Cortex of kidney (tissue), 1 donor: ENCODE measurements at places on chromosomes 12 and 14.

DNA sequence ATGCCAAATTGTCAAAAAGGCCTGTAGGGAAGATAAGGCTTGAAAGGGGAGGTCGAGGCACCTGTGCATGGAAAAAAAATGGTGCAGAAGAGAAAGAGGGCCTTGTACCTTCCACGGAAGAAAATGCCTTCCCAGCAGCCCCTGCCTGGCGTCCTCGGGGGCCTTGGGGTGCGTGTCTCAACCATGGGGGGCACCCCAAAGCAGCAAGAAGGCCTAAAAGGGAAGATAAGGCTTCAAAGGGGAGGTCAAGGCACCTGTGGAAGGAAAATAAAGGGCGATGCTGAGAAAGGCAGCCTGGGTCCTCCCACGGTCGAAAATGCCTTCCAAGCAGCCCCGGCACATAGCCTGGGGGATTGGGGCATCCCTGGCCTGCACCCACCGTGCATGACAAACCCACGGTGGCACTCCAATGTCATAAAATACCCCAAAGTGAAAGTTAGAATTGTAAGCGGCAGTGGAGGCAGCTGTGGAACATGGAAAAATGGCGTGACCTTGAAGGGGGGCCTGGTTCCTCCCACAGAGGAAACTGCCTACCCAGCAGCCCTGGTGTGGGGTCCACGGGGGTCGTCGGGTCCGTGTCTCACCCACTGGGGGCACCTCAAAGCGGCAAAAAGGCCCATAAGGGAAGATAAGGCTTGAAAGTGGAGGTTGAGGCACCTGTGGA, 275.0 kb downstream of the ALG10 start:
- no peak for DNase-seq

- no peak for DNase-seq
These were observed 225.5 kb downstream of the CCDC91 start for GRCh38 chr12:28415755-28416154.

DNA sequence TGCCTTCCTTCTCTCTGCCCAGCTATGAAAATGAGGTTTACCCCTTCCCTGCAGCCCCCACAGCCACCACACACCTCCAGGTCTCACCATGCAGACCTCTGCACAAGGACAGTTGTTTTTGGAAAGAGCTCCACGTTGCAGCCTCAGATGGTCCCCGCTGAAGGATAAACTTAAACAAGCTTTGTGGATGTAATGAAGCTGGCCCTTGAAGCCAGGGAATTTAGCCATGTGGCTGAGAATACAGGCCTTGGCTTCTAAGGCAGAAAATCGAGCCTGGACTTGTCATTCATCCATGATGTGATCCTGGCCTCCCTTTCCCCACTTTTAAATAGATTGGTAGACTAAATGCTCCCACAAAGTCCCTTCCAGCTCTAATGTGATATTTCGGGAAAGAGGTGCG, 79.4 kb downstream of the TBX3 start:
- DNase-seq: no peak

DNA sequence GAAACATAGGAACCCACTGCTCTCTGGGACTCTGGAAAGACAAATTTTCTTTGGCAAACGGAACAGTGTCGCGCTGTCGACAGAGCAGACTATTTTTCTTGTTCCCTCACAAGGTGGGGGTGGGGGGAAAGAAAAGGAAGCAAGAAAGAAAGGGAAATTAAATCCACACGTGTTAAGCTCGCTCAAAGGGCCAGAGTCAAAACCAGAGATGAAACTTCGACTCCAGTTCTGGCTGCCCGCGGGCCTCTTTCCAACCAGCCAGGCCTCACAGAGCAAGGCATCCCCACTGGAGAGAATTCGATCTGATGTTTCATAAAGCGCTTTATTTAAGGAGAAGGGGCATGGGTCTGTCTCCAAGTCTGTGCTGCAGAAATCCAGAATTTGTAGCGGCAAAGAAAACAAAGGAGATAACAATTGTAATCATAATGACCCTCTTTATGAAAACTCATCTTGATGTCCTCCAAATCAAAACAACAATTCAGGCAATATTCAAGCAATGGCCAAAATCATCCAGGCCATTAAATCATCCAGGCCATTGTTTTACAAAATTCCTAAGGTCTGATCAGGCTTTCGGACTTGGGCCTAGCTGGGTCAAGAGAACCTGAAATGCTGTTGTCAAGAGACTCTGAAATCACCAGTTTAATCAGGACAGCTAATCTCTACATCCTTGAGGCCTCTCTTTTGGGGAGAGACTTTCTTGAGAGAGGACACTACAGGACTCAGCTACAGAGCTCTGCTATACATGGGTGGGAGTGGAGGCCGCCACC, 5.3 kb upstream of the TBX5 start:
- no peak for DNase-seq

GRCh38 chr14:62431496-62431895, 613.8 kb downstream of the KCNH5 start:
- no peak for DNase-seq

DNA sequence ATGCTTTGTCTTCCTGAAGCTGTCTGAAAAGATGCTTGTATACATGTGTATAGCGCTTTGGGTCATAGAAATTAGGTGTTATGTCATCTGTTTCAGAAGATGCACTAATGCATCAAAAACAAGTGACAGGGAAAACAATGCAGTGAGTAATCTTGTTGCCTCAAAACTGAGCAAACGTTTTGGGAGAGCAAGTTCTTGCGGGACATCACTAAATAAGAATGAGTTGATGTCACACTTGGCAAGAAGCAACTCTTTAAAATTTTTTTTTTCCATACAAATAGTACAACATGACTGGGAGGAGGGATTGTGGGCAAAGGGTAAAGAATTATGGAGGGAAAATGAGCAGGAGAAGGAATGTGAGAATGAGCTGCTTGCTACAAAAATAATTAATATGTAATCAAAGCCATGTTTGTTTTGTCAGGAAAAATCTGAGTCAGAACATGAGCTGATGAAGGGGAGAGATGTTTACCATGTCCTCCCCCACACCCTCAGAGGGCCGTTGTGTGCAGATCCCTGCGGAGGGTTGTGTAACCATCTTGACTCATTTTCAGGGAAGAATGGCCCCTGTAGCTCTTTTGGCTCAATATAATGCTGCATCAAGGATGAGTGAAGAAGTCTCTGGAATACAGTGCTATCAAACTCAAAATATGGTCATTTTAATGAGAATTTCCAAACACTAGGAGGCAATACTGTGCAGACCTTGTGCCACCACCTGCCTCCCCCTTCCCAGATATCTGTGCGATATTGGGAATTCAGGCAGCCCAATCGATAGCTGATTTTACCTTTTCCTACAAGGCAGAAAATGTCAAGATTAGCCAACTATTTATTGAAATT, 41.4 kb downstream of the BORCS5 start:
- DNase-seq: no peak

DNA sequence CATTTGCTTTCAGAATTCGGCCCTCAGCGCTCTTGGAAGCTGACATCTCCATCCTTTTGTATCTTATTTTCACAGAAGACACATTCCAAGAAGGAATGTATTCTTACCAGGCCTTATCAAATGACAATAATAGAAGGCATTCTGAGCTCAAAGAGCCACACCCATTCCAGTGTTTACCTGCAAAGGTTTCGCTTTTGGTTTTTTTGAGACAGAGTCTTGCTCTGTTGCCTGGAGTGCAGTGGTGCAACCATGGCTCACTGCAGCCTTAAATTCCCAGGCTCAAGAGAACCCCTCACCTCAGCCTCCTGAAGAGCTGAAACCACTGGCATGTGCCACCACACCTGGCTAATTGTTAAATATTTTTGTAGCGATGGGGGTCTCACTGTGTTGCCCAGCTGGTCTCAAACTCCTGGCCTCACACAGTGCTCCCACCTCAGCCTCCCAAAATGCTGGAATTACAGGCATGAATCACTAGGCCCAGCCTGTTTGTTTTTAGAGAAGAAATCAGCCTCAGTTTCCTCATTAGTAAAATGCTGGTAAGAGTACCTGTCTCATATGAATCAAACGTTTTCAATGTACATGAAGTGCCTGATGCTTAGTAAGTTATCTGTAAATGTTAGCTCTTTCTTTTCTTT, 69.2 kb downstream of the SLC6A12 start:
- DNase-seq: no peak

DNA sequence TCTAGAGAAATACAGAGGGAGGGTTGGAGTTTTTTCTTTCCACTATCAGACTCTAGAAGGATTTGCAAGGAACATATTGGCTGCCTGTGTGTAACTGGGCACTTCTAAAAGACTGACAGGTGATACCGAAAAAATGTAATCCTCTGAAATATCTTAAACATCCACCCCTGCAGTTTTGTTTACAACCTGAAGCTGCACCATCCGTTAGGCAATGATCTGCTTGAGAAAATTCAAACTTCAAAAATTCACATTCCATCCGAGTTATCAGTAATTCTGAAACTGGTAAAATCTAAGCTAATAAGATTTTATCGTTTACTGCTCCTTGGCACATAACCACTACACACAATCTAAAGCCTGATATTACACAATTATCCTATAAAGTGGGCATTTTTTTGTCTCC, 528.6 kb downstream of the FUT8 start:
- no peak for DNase-seq

DNA sequence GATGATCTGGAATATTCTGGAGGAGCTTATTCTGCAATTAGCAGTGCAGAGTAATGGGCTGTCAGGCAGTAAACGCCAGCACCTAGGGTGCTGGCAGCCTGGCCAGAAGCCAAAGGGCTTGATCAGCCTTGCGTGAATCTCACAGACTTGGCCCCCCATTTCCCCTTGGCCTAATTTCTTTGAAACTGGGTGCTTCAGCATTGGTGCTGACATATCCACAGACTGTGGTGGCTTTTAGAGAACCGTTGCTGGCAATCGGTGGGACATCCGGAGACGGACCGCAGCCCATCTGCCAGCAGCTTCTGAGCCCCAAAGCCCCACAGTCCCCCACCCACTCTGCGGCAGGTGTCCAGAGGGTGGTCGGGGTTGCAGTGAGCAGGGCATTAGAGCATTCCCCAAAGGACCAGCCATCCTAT, 157.1 kb downstream of the CALM1 start:
- no peak for DNase-seq

GRCh38 chr12:112964067-112964670, 14.2 kb upstream of the OAS2 start:
- no peak for DNase-seq

DNA sequence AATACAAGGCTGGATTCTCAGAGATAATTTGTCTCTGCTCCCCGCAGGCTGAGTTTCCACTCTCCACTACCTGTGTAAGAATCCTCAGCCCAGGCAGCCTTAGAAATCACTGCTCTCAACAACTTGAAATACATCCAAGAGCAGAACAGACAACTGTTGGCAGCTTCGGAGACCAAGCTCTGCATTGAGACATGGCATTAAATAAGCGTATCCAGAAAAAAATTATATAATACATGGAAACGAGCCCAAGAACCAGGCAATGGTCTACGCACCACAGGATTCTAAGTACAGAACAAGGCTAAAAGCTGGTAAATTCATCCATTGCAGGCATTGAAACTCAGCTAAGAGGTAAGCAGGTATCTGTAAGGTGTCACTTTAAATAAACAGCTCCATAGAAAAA, 165.5 kb upstream of the DIO3 start:
- DNase-seq: no peak

DNA sequence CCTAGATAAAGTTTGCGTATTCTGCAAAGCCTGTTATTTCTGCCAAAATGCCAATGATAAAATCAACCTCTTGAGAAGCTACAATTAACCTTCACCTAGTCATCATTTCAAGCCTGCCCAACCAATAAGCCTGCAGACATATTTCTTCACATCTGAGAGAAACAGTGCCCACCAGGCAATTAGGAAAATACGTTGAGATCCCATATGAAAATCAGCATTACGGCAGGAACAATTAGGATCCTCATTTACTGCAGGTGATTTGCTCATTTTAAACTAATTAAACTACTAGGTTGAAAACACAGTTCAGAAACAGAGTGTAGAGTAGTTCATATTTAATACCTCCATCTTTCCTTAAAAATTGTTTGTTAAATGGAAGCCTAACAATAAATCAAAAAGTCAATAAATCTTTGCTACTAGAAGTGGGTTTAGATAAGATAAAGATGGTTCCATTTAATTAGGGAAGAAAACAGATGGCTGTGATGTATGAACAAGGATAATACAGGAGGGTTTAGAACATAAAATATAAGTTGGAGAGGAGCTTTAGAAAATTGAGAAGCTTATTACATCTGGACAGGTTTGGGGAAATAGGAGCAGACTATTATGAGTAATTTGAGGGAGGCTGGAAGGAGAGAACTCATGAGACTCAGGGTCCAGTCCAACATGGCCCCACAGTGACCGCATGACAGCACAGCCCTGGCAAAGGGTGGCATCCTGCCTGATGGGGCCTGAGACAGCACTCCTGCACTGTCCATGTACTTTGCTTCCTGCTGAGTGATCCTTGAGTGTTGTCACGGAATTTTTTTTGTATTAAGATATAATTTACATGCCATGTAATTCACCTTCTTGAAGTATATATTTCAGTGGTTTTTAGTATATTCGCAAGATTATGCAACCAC, 26.9 kb upstream of the PYGL start:
- no peak for DNase-seq

- DNase-seq: no peak
These were observed 10.3 kb upstream of the KCNA1 start for GRCh38 chr12:4899364-4899763.

- no peak for DNase-seq
These were observed 10.3 kb downstream of the TGFB3 start for GRCh38 chr14:75971509-75971908.

DNA sequence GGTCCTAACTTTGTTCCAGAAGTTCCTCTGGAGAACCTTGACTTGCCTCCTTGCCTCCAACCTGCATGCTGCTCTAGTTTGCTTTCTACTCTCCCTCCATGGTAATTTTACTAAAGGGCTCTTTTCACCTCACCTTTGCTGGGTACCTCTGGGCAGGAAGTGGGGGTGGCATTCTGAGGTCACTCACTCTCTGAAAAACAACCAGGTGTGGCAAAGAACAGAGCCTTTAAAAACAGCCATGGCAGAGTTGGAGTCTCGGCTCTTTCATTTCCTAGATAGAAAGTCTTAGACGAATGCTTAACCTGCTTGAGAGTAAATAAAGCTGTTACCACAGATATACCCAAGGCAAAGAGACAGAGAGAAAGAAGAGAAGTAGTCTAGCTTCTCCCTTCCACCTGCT, 827.9 kb downstream of the BCL11B start:
- no peak for DNase-seq

DNA sequence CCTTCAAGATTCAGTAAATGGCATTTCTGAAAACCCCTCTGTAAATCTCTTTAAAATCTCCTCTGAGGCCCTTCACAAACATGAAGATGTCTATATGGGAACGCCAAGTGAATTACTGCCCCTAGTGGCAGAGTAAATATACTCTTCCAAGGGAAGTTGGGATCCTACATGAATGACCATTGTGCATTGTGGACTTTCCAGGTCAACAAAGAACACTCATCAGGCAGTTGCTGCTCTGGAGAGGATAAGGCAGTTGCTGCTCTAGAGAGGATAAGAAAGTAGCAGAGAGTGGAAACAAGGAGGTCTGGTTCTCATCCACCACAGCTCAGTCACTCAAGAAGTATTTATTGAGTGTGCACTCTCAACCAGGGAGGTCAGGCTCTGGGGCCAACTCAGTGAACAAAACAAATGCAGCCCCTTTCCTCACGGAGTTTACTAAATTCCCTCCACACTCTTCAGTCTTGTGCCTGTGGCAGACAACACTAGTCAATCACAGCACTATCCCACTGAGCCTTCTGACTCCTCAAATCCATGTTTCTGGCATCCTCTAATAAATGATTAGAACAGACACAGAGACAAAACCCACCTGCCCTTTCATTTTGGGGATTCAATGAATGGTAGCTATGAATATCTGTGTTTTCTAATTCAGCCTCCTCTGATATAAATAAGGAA, 52.9 kb downstream of the SVOP start:
- DNase-seq: no peak
